Activated T-helper 9 cell treated with anti-CD3 and anti-CD28 coated beads, Interleukin-2, amount 50 U/mL, for 16 hours (primary cell): ENCODE measurements at places on chromosomes 16 and 17.

- no peak for DNase-seq
These were observed 10.7 kb downstream of the NLK start for GRCh38 chr17:28053044-28053670.

DNA sequence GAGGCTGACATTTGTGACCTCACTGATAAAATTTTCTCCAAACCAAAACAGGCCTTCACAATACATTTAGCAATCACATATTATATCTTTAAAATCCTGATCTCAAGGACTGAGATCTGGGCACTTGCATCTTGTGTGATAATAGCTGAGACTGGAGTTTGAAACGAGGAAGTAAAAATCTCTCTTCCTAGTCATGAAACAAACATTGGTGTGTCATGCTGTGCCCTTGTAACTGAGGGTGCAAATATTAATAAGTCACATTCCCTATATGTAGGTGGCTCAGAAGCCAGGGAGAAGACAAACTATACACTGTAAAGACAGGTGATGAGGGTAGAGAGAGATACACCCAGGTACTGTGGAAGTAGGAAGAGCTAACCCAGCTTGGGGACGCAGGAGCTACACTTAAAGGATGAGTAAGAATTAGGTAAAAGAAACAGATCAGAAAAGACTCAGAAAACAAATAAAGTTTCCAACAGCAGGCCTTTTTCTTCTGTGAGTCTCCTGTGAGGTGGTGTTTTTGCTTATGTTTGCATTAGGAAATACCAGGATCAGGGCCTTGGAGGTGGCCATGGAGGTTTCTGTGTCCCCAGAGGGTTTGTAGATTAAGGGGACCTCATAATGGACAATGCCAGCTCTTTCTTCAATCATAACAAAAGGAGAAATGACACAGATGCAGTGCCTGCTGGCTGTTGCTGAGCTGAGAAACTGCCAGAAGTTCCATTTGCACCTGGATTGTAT, 335.7 kb downstream of the GRIN2A start:
- DNase-seq = no peak

DNA sequence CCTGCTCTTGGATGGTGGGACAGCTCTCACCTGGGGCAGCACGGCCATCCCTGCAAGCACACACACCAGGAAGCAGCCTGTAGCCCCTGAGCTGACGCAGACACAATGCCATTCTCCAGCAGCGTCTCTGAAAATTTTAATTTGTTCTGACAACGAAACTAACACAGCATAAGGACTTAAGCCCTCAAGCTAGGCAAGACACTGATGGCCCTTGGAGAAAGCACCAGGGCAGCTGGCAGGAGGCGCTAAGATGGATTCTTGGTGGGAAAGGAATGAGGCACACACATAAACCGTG, 2.7 kb upstream of the LIMD2 start:
- no peak for DNase-seq

DNA sequence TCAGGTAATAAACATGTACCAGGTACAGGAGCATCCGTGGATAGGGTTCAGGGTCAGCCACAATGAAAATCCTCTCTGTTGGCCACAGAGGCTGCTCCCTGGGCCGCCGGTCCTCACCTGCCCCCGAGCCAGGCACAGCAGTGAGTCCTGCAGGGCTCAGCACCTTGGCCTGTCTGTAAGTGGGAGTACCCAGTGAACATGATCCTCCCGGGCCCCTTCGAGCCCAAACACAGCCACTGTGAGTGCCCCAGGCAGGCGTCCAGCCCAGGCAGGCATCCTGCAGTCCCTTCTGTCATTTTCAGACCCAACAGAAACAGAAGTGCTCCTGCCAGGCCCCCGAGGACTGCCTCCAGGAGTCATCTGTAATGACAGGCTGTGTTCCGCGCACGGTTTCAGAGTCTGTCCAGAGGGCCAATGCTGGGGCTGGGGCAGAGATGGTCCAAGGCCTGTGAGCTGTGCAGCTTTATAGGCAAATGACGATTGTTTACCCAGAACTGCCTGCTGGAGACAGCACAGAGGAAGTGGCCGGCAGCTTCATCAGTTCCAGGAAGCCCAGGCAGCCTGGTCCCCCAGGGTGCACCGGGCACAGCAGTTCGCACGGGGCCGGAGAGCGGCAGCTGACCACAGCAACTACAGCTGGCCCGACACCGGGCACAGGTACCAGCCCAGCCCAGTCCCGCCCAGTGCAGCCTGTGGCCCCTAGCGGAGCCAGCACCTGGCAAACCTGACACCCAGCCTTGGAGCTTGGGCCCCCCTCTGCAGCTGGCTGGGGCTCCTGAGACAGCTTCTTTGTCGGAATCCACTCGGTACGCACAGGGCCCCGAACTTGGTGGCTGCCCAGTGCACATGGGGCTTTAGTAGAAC, 13.2 kb downstream of the SLC7A5 start:
- no peak for DNase-seq

- DNase-seq = no peak
These were observed 7.6 kb downstream of the EPN2 start for GRCh38 chr17:19244781-19245180.

DNA sequence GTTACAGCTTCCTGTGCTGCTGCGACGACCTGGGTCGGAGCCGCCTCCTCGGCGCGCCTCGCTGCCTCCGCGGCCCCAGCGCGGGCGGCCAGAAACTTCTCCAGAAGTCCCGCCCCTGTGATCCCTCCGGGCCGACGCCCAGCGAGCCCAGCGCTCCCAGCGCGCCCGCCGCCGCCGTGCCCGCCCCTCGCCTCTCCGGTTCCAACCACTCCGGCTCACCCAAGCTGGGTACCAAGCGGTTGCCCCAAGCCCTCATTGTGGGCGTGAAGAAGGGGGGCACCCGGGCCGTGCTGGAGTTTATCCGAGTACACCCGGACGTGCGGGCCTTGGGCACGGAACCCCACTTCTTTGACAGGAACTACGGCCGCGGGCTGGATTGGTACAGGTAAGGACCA, 746 bp downstream of the HS3ST2 start:
- DNase-seq = no peak

DNA sequence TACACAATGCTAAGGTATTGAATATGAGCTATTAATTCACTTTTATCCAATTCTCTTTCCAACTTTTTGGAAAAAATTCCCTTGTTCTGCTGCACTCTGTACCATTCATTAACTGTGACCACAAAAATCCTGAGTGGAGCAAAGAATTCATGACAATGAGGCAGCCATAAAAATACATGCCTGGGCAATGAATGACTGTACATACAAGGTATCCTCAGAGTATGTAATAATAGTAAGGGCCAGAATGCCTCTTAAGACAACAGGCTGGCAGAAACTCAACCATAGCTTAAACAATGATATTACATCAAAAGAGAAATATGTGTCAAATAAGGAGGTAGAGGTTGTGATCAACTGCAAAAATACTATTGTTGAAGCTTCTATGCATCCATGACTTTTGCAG, 74.7 kb upstream of the CA10 start:
- DNase-seq = no peak

DNA sequence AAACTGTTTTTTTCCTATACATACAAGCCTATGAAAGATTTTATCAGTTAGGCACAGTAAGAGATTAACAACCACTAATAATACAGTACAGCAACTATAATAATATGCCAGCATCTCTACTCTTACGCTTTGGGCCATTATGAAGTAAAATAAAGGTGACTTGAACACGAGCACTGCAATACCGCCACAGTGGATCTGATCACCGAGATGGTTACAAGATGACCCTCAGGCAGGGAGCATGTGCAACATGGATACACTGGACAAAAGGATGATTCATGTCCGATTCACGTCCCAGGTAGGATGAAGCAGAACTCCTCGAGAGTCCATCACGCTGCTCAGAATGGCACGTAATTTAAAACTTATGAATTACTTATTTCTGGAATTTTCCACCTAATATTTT, 10.5 kb downstream of the PELP1 start:
- DNase-seq = no peak

GRCh38 chr17:50027881-50028735, 27.8 kb upstream of the ITGA3 start:
- DNase-seq = no peak

GRCh38 chr17:51493206-51493605, 232.9 kb downstream of the UTP18 start:
- no peak for DNase-seq

DNA sequence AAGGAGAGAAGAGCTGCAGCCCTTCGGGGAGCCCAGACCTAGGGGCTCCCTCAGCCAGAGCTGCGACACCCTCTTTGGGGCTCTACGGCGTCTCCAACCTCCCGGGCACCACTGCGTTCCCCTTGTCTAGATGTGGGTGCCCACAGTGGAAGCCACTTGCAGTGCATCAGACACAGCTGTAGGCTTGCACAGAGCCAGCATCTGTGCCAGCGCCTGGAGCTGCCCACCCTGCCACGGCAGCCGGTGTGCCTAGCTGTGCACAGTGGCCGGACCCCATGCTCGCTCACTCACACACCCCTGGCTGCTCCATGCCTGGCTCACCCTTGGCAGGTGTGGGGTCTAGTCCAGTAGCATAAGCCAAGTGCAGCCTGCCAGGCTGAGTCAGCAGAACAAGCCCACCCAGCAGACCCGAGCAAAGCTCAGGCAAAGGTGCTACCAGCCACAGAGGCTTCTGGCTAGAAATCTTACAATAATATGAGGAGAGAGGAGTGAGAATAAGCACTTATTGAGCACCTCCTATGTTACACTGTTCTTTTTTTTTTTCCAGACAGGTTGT, 12.9 kb upstream of the KDM8 start:
- DNase-seq = no peak

GRCh38 chr17:35185849-35186248, 8.3 kb downstream of the SLC35G3 start:
- no peak for DNase-seq

GRCh38 chr16:86565644-86566511, 751 bp upstream of the FOXC2 start:
- DNase-seq = no peak

- DNase-seq = no peak
These were observed 11.3 kb downstream of the TMC6 start for GRCh38 chr17:78117027-78117981.

- DNase-seq = no peak
These were observed 9.6 kb downstream of the EMC6 start for GRCh38 chr17:3678095-3678820.

GRCh38 chr17:49454050-49454449, 39.4 kb upstream of the PHB1 start:
- no peak for DNase-seq

- DNase-seq = no peak
These were observed 76.0 kb downstream of the METRNL start for GRCh38 chr17:83155128-83156121.

GRCh38 chr17:19708431-19709175, 7.8 kb downstream of the SLC47A2 start:
- no peak for DNase-seq

GRCh38 chr16:67165121-67166078, 855 bp downstream of the HSF4 start:
- no peak for DNase-seq

- no peak for DNase-seq
These were observed 43.5 kb downstream of the TBX21 start for GRCh38 chr17:47776330-47777197.

GRCh38 chr17:78747488-78747887, 34.6 kb downstream of the CYTH1 start:
- no peak for DNase-seq

GRCh38 chr17:62781831-62782251, 26.3 kb downstream of the MARCHF10 start:
- DNase-seq = no peak

GRCh38 chr17:81553616-81554181, 1.5 kb upstream of the FAAP100 start:
- no peak for DNase-seq

- DNase-seq = no peak
These were observed 30.4 kb downstream of the CACNG1 start for GRCh38 chr17:67074781-67075180.
